ENCODE measurements at places on chromosomes 12 and 14.

- DNase-seq: no peak
Observed at GRCh38 chr12:6494968-6495367, 1.1 kb downstream of the NCAPD2 start.

DNA sequence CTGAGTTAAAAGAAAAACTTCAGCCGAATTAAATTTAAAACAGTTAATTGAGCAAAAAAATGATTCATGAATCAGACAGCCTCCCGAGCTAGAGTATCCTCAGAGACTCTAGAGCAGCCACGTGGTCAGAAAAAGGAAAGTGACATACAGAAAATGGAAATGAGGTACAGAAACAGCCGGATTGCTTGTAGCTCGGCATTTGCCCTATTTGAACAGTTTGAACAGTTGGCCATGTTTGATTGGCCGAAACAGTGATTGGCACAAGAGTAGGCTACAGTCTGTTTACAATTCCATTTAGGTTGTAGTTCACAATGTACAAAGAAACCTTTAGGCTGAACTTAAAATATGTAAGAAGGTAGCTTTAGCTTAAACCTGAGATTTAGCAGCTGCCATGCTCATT, 12.9 kb upstream of the OXA1L start:
- DNase-seq: no peak

- DNase-seq: no peak
Observed at GRCh38 chr12:64997858-64998257, 123.2 kb downstream of the WIF1 start.

GRCh38 chr12:211142-211465, 2.9 kb downstream of the SLC6A12 start:
- no peak for DNase-seq

DNA sequence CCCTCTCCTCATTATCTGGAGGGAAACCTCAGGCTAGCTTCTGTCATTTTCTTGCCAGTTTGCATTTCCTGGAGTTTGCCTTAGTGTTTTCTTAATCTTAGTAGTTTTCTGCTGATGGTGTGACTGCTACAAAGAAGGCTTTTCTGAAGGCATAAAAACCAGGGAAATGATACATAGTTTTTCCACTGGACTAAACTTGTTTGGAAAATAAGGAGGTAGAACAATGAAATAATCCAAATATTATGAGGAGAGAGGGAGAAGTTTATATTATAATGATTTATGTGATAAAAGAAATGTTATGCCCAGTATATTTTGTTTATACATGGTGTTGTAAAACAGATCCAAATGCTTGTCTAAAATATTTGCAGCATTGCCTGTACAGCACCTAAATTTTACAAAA, 22.2 kb downstream of the DAAM1 start:
- DNase-seq: no peak

Data from CD4-positive, alpha-beta T cell treated with Interleukin-6 for 4 hours (primary cell).